A549 (cell line): ENCODE measurements at places on chromosomes 5 and 9.

DNA sequence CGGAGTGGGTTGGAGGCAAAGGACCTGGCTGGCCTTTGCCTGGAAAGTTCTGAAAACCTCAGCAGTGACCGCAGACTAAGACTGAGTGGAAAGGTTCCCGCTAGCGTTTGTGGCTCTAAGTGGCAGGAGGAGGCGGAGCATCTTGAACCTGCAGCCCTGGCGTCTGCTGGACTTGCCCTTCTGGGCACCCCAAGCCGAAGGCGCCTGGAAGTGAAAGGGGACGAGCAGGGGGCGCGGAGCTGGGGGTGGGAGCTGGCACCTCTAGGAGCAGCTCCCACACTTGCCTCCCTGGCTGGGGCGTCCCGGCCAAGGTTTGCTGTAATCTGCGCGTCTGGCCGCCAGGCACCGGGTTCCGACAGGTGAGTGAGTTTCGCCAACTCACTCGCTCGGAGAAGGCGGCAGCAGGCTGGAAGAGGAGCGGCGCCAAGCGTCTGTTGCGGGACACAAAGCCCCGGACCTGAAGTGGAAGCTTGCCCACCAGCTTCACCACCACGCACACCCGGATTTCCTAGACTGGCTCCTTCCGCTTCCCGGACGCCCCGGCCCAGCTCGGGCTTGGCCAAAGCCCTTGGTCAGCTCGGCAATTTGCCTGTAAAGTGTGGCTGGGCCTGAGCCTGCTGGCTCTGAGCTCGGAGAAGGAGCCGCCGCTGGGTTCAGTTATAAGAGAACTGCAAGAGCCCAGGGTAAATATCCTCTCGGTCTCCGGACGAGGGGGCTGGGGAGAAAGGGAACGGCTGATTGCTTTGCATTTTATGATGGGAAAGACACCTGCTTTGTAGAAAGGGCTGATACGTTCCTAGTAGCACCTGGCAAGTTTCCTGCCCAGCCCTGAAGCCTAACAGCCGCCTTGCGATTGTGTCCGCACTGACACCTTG lies at the start of gene GNA14:
Gene GNA14 (minus strand): TSS at position 89 of the 875 bp plus-strand sequence. CDS start 529 bp downstream, outside the sequence.
- no peak for DNase-seq

DNA sequence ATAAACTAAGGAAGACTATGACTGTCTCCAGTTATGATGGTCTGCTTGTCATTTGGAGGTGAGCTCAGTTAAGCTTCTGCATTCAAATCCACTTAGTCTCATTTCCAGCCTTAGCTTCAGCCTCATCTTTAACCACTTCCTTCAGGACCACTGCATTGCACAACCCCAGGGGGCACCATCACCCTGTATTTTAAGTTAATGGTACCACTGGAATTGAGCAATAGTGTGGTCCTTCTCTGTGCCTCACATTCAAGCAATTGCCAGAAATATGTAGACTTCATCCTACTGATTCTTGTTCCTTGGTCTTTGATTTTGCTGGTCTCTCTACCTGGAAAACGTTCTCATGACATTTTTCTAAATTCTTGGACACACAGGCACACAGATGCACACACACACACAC lies 131.5 kb upstream of the PTPN3 start:
- no peak for DNase-seq

DNA sequence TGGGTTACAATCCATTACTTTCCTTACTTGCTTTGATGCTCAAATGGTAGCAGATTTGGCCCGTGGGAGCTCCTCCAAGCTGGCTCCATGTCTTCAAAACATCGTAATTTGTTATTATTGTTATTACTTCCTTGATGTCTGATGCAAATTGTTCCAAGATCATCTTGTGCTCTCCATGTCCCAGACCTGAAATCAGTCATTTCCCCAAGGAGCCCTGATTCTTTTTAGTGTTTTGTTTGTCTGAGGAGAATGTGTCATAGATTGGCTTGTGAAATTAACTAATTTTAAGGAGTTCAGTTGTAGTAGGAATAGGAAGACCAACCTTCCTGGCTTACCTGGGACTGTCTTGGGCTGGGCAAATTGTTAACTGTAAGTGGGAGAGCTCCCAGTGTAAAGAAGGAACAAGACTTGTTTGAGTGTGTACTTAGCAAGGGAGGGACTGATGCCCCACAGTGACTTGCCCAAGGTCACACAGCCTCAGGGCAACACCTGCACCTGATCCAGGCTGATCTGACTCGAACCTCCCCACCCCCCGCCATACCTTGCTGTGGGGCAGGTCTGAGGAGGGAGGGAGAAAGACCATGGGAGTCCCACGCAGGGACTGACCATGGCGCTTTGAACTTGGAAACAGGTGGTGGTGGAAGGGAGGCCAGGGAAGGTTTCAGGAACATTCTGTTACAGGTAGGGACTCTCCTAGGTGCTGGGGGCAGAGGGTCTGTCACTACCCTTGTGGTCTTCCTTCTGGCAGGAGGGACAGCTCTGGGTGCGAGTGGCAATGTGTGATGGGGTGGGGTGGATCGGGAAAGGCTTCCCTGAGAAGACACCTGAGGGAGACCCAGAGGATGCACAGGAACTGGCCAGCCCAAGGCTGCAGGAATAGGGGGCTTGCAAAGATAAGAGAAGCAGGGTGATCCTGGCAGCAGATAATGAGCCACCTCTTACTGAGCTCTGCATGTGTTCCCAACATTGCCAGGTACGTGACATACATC lies 2.7 kb upstream of the BICD2 start:
- DNase-seq, result no peak

GRCh38 chr5:141585594-141585993 lies 33.2 kb downstream of the DIAPH1 start:
- no peak for DNase-seq

DNA sequence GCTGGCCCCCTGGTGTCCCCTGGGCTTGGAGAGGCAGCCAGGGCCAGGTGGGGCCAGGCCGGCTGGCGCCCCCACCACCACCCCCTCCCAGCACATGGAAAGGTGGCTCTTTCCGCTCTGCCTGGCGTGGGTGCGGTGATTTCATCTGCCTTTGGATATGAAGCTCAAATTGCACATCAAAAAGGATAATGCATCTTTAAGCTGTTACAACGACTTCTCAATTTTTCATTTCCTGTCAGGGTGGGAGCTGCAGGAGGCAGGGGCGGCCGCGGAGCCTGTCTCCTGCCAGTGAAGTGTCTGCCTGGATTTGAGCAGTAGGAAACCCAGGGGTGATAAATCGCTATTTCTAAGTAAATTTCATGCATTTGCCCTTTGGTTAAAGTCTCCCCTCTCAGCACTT lies 169.2 kb upstream of the MVB12B start:
- no peak for DNase-seq

DNA sequence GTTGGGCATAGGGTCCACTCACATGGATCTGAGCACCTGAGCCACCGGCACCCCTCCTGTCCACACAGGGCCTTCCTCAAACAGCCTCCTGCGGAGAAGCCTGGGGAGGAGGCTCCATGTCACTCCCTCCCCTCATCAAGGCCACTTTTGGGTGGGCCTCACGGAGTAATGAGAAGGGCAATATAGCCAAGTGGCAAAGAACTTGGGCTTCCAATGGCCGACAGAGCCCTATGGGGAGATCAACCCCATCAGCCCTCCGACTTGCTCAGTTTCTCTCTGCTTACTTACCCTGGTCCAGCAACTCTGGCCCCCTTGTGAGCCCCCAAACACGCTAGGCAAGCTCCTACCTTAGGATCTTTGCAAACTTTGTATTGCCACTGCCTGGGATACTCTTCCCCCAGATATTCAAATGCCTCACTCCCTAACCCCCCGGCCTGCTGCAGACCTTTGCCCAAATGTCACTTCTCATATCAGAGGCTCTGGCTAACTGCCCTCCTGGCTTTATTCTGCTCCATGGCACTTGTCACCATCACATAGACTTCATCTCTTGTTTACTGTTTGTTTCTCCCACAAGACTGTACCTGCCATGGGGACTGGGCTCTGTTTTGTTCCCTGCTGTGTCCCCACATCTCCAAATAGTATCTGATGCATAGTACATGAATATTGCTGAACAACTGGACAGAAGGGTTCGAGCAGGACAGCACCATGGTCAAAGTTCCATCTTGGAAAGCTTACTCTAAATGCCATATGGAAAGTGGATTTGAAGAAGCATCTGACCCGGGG lies 220.8 kb downstream of the FSTL4 start:
- no peak for DNase-seq

- no peak for DNase-seq
Observed at GRCh38 chr5:43926923-43927322, 323.9 kb downstream of the NNT start.

- DNase-seq, result no peak
Observed at GRCh38 chr5:149160291-149160787, 19.0 kb downstream of the ABLIM3 start.

- no peak for DNase-seq
Observed at GRCh38 chr9:16387382-16387781, 483.1 kb downstream of the BNC2 start.

- DNase-seq, result no peak
Observed at GRCh38 chr9:98132806-98133631, 14.0 kb upstream of the TRIM14 start.

DNA sequence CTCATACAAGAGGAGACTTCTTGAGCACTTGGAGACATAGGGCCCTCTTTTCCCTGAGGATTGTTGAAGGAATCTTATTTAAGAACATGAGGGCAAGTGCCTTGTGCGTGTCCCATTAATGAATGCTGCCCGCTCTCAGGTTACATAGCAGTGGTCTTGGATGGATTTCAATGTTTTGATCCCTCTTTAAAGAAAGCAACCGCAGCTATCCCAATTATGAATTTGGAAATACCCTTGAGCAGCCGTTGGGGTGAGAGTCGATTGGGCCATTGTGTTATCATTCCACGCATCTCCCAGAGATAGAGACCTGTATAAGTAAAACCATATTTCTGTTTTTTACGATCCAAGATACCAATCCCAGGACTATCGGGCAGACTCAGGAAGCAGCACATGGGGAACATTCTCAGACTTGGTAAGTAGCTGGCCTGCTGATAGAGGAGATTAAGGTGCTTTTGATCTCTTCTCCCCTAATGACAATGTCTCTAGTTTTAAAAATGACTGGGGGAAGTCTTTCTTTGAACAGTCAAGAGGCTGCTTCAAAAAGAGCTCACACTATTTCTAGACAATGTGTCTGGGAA lies 145.3 kb downstream of the MACROH2A1 start:
- no peak for DNase-seq

DNA sequence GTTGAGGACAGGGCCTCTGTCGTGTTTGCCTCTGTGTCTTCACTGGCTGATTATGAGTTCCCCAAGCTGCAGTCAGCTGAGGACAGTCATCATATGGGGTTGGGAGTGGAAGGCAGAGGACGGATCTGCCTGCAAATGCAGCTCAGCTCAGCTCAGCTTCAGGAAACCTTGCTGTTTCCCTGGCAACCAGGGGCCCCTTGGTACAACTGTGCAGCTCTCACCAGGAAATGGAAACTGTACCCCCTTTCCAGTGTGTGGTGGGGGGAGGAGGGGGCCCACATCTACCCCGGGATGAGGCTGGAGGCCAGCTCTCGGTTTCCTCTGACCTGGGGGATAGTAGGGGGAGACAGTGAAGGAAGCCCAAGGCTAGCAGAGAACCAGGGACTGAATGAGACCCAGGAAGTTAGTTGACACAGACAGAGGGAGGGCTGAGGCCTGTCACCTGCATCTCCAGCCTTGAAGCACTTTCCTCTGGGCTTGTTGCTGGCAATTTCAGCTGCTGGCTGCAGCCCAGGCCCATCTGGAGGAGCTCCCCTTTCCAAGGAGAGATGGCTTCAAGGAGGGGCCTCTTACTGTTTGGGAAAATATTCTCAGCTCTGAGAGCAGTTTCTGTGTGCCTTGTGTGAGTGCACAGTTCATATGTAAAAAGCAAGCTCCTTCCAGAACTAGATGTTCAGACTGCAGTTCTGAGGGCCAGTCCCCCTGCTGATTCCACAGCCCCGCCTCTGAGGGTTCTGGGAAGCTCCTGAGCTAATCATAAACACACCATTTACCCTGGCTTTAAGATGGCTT lies 6.9 kb downstream of the ANXA6 start:
- no peak for DNase-seq

- DNase-seq, result no peak
Observed at GRCh38 chr5:18036531-18036930, 402.3 kb downstream of the TAF11L14 start.

GRCh38 chr5:42518595-42519221 lies 95.5 kb downstream of the GHR start:
- DNase-seq, result no peak
